ENCODE measurements at places on chromosomes 6 and 20.

DNA sequence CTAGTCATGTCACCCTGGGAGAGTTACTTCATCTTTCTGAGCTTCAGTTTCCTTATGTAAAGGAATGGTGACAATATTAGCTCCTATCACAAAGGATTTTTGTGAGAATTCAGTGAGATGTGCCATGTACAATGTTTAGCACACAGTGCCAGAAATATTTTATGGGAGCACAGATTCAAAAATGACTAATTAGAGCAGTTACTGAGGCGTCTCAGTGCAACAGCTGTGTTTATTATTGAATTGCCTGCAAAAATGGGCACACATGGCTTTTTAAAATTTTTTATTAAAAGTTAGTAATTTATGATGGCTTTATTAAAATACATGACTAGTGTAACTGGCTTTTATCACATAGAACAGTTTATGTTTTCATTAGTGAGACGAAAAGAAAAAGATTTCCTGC lies 134.3 kb upstream of the AHI1 start:
- DNase-seq = no peak

DNA sequence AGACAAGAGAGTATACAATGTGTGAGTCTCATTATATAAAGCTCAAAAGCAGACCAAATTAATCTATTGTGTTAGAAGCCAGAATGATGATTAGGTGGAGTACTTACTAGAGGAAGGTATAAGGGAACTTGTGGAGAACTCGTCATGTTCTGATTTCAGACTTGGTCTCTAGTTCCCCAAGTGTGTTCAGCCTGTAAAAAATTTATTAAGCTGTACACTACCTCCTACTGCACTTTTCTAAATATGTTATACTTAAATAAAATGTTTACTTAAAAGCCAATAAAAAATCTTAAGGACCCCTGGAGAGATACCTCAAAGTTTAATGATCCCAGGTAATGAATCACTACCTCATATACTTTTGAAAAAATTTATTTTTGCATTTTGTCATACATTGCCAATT lies 130.4 kb upstream of the PLCB4 start:
- DNase-seq = no peak

- DNase-seq = peak; percentile 65
Measured at GRCh38 chr20:20860078-20860806, 147.8 kb upstream of the RALGAPA2 start.

DNA sequence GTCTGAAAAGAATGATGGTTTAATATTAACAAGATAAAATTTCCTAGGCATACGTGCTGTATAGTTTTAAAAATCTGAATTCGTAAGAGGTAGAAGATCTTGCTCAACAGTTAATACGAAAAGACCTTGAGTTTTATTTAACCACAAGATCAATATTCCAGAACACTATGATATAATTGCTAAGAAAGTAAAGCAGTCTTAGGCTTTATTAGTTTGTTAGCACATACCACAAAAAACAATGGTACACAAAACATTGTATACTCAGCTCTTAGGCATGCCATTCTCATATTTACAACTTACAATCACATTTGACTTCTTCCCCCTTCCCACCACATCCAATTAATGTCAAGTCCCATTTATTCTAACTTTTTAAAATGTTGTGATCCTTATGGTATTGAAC lies 24.4 kb upstream of the STXBP5 start:
- no peak for DNase-seq

DNA sequence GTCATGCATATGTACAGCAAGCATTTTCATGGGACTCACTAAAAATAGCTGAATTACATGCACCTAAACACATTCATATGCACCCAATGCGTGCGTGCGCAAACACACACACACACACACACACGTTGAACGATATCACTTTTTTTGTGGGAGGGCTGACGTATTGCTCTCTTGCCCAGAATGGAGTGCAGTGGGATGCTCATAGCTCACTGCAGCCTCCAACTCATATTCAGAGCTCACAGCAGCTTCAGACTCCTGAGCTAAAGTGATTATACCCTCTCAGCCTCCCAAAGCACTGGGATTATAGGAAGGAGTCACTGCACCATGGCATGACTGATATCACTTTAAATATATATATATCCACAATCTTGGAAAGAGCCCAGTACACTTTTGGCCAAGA lies 620.4 kb upstream of the MANEA start:
- DNase-seq = no peak

DNA sequence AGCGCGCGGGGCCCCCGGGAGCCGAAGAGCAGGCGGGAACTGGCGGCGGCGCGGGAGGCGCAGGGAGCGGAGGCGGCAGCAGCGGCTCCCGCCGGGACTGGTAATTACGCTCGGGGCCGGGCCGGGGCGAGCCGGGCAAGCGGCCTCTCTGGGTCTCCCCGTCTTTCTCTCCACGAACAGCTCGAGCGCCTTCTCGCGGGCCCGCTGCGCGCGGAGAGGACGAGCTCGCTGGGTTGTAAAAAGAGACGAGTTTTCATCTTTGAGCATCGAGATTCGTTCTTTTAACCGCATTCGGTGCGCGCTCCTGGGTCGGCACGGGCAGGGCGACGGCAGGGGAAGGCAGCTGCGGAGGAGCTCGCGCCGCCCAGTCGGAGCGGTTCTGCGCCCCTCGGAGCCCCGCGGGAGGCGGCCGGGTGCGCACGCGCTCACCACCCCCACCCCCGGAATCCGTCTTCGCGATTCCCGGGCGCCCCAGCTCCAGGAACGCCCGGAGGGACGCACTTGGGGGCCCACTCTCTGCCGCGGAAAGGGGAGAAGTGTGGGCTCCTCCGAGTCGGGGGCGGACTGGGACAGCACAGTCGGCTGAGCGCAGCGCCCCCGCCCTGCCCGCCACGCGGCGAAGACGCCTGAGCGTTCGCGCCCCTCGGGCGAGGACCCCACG lies 38.0 kb downstream of the YTHDF1 start:
- DNase-seq = no peak

GRCh38 chr6:155542036-155542435 lies 86.4 kb upstream of the NOX3 start:
- DNase-seq = no peak

DNA sequence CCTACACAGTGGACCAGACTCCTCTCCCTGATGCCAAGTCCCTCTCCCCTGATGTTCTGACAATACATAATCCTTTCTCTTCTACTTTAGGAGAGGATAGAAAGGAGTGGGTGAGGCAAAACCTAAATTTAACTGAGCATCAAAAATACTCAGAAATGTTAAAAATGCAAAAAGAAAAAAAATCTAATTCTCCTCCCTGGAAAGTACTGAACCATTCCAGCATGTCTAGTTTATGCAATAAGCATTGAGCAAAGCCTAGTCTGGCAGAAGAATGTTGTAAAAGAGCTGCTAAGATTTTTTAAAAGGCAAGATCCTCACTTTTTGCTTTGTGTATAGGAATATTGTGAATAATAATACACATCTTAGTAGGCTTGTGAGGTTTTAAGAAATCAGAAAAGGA lies 116.6 kb upstream of the STXBP5 start:
- DNase-seq = no peak

GRCh38 chr20:53900380-53900999 lies 169.9 kb downstream of the BCAS1 start:
- no peak for DNase-seq

- no peak for DNase-seq
Measured at GRCh38 chr6:126914172-126914571, 204.3 kb upstream of the RSPO3 start.
